ENCODE measurements at places on chromosomes 6 and 20. TPM values are rescaled to one million over a fixed set of nuclear protein-coding genes. Genes with fewer than 3 reads are reported as not detected.

The PHACTR1 gene
- total RNA-seq: 0.77 TPM

The ZBTB12 gene
- 2.8 TPM for total RNA-seq

The FIG4 gene
- total RNA-seq: 10.8 TPM

The WFDC10B gene
- total RNA-seq: not detected

The SCRT2 gene
- total RNA-seq: not detected

The OR14J1 gene
- not detected for total RNA-seq

The CTCFL gene
- not detected for total RNA-seq

The COL9A1 gene
- not detected for total RNA-seq

The ID1 gene
- total RNA-seq: 1,208 TPM

The PEX7 gene
- total RNA-seq: 5.6 TPM

The THEMIS gene
- not detected for total RNA-seq

The OR12D3 gene
- total RNA-seq: not detected

The MUC22 gene
- not detected for total RNA-seq

Measured in dermis lymphatic vessel endothelial cell (primary cell).